ENCODE measurements at places on chromosomes 16 and 17.

DNA sequence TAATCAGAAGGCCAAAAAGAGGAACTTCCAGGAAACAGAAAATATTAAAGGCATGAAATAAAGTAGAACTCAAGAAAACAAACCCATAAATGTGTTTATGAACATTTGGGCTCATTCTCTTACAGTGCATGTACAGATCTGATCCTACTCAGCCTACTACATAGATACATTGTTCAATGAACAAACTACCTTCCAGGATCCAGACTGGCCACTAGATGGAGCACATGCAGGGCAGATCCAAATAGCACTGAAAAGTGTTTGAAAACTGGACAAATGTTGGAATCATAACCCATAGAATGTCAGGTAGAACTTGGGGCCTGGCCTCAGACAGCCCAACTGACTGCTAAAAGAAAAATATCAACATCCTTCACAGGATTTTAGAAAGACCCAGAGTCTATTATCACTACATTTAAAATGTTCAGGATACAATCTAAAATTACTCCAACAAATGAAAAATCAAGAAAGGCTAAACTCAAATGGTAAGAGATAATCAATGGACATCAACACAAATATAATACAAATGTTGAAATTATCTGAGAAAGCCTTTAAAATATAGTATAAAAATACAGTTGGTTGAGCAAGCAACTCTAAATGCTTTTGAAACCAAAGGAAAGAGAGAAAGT lies 122.4 kb upstream of the NUDT7 start:
- DNase-seq: no peak

DNA sequence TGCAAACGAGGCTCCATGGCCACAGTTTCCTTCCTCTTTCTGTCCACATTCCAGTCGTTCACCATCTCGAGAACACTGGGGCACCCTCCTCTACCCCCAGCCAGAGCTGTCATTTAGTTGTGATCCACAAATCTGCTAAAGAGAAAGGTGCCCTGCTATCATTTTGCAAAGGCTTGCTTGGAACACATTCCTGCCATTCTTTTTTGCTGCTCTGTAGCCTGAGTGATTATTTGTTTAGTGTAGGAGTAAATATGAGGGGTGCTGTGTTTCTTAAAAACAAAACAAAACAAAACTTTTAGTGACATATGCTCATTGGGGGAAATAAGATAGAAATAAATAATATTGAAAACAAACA lies 166.7 kb downstream of the PRKCA start:
- DNase-seq: no peak

DNA sequence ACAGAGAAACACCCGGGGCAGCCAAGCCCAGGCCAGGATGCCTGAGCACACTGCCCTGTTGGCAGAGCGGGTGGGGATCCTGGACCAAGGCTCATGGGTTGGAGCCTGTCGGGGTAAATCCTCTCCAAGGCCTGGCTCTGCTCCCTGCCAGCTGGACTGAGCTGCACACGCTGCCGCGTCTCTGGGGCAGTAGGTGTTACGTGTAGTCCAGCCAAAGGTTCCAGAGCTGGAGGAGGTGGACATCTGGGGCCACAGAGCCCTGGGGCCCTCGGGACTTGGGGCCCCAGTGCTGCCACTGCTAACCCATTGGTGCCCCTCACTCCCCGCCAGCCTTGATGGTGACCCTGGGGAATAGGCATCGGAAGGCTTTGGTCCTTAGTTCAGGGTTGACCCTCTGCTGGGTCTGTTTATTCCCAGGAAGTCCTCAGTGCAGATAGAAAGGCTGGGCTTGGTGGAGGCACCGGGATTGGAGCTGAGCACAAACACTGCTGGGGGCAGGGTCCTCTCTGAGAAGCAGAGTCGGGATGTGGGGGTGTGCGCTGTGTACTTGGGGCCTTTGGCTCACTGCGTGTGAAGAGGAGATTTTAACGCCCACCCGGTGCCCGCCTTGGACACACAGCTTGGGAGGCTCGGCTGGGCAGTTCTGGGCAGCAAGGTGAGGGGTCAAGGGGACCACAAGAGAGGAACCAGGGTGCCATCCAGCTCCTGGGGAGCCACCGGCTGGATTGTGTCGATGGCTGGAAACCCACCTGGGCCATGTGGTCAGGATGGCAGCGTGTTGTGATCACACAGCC lies 16.3 kb upstream of the CBX4 start:
- DNase-seq: no peak

DNA sequence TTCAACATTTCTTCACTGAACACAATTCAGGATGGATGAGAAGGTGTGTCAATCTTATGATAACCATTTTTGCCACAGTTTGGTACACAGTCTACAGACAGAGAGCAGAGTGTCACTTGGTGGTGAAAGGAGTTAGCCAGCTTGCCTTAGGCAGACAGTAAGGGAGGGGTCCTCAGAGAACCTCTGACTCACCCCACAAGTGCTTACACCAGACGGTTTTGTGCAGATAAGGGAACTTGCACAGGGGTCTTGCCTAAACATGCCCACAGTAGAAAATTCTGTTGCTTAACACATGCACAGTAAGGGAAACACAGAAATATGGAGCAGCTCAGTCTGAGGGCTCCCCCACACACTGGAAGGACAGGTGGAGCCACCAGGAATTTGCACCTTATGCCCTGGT lies 204.5 kb upstream of the CDH8 start:
- no peak for DNase-seq

- DNase-seq: no peak
Observed at GRCh38 chr17:1970843-1971384, 54.2 kb downstream of the RTN4RL1 start.

GRCh38 chr17:17416007-17416399 lies 60.8 kb upstream of the MED9 start:
- DNase-seq: no peak

DNA sequence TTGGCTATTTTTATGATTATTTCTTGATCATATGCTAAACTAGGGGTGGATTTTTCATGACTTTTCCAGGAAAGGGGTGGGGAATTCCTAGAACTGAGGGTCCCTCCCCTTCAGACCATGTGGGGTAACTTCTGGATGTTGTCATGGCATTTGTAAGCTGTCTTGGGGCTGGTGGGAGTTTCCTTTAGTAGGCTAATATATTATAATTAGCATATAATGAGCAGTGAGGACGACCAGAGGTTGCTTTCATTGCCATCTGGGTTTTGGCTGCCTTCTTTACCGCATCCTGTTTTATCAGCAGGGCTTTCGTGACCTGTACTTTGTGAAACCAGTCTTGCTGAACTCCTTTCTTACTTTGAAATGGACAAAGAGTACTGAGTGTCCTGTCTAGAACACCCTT lies 40.4 kb upstream of the ABCA5 start:
- DNase-seq: no peak

DNA sequence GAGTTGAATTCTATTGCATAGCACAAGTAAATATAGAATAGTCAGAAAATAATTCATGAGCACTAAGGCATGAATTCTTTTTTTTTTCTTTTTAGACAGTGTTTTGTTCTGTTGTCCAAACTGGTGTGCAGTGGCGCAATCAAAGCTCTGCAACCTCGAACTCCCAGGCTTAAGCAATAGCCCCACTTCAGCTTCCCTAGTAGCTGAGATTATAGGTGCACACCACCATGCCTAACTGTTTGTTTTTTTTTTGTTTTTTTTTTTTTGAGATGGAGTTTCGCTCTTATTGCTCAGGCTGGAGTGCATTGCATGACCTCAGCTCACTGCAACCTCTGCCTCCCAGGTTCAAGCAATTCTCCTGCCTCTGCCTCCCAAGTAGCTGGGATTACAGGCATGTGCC lies 16.6 kb downstream of the TUBD1 start:
- DNase-seq: no peak

- no peak for DNase-seq
Observed at GRCh38 chr17:41917679-41918313, 955 bp downstream of the ACLY start.

- DNase-seq: no peak
Observed at GRCh38 chr17:12627177-12627629, 38.5 kb upstream of the MYOCD start.

GRCh38 chr17:6701719-6702118 lies 11.4 kb downstream of the SLC13A5 start:
- no peak for DNase-seq

DNA sequence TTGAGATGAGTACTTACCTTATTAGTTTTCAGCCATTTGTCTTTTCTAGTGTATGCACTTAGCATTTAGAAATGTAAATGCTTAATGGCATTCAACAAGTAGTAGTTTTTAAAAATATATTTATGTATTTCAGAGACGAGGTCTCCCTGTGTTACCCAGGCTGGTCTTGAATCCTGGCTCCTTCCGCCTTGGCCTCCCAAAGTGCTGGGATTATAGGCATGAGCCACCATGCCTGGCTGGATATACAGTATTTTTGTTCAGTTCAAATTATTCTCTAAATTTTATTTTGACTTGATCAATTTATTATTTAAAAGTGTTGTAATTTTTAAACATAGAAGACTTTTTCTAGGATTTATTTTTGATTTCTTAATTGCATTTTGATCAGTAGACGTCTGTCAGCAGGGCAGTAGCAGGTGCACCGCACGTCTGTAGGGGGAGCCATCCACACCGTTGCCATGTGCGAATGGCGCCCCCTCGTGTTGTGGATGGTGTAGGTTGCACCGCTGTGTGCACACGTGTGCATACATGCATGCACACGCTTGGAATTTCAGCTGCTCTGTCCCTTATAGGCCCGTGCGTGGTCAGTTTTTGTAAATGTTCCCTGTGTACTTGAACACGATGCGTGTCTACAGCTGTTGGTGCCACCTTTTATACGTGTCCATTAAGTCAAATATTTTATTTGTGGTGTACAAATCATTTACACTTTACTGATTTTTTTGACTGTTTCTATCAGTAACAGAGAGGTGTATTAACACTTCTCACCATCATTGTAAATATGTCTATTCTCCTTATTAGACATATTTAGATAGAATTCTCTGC lies 30.6 kb downstream of the RPTOR start:
- DNase-seq: peak; percentile 54

DNA sequence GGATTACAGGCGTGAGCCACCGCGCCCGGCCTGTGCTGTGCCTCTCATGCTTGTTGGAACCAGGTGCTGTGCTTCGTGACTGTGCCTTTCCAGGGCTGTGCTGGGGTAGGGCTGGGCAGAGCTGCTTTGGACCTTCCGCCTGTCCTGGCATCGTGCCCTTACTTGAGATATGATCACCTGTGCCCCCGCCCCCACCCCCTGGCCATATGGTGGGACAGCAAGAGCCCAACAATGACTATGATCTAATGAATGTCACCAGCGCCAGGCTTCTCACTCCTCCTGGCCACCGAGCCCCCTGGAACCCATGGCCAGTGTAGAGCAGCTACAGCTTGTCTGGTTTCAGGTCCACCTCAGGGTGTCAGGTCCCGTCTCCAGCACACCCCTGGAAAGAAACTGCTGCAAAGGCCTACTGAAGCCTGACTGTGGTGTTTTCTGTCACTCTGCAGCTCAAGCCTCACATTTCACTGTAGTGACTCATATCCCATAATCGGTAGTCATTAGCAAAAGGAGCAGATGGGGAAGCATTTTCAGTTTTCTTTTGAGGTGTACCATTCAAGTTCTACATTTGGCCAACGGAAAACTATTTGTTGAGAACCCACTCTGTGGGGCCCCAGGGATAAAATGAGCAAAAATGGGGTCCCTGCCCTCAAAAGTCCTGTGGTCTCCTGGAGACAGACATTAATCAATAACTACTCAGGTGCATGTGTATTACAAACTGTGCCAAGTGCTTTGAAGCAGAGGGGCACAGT lies 22.1 kb downstream of the FCSK start:
- no peak for DNase-seq

DNA sequence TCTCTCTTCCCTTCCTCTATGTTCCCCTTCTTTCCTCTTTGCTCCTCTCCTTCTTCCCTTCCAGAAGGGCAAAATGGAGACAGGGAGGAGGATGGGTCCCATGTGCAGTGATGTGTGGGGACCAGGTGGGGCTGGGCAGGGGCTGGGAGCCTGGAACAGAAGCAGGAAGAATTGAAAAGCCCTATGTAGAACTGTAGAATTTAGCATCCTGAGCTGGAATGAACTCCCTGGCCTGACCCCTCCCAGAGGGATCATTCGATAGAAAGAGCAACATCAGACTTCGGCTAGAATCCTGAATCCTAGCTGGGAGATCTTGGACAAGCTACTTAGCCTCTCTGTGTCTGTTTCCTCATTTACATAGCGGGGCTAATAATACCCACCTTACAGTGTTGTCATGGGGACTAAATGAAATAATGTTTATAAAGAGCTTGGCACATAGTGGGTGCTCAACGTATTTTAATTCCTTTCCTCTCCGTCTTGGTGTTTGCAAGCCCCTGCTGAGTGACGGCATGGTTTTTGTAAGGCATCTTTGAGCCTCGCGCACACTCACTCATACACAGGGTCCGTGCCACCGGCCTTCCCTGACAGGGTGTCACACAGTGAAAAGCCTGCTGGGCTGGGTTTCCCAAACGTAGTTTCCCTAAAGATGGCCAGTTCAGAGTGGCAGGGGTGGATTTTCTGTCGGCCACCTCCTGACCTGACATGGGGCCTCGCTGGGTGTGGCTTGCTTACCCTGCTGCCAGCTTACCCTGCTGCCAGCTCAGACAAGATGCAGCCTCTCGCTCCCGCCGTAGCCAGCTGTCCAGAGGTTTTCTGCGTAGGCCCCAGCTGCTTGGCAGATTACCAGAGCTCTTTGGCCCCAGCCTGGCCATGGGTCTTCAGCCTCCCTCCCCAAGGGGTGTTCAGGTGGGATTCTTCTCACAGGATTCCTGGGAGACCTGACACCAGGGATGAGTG lies 6.1 kb upstream of the ARHGAP23 start:
- no peak for DNase-seq

DNA sequence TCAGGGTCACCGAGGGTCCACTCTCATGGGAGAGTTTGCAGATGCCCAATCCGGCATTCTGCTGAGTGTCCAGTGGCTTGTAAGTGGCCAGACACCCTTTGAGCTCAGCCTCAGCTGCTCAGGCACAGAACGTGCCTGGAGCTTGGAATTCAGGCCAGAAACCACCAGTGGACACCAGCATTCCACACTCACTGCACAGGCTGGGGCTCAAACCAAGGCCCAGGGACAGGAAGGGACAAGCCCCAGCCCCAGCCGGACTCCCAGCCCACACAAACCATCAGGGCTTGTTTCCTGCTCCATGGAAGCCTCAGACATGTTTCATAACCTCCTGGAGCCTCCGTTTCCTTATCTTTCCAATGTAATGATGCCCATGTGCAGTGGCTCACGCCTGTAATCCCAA lies 5.0 kb upstream of the NPRL3 start:
- no peak for DNase-seq

DNA sequence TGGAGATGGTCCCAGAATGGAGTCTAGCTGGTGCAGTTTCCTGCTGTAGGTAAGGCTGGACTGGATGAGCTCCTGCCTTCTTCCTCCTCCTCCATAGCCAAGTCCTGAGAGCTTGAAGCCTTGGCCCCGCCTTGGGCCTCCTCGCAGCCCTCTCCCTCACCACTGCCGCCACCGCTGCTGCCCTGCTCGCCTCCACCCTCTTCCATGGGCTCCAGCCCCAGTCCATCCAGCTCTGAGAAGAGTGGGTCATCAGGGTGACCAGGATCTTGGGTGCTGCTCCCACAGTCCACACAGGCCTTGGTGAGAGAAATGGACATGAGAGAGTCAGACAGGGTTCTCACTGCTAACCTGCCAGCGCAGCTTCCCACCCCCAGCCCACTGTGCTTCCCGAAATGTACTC lies 11.2 kb downstream of the PER1 start:
- DNase-seq: no peak
